ENCODE measurements at places on chromosomes 12 and 14.

GRCh38 chr14:96038920-96039632 is at the start of gene C14orf132:
TSS of gene C14orf132 (plus strand) at chr14:96039362. CDS start at chr14:96039501, 139 bp downstream.
- peak; percentile 11 for DNase-seq

DNA sequence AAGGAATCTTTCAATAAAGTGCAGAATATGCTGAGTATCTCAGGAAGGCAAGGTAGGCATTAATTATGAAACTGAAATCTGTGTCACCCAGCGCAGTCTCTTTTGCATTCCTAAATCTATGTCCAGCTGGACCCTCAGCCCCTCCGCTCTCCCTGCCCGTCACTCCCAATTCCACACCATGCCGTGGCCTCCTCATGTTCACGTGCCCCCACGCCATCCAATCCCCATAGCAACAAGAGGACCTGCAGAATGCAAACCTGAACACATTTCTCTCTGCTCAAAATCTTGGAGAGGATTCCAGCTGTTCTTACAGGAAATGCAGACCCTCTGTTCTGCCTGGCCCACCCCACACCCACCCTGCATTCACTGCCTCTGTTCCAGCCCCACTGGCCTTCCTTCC is 35.3 kb downstream of the KDM2B start:
- no peak for DNase-seq

GRCh38 chr12:118188690-118189371 is 52.9 kb downstream of the PEBP1 start:
- DNase-seq = no peak

DNA sequence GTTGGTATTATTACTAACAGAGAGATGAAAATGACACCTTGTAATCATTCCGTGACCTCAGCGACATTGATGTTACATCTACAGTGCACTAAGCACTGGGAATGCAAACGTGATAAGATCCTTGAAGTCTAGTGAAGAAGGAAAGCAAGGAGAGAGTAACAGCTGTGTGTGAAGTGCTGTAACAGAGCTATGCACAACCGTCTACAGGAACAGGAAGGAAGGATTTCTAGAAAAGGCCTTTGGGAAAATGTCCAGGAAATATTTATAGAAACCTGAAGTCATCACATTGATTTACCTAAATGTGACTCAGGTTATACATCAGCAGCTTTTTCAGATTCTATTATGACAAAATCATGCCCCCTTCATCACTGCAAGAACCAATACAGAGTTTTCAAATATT is 304.2 kb upstream of the AMIGO2 start:
- no peak for DNase-seq

DNA sequence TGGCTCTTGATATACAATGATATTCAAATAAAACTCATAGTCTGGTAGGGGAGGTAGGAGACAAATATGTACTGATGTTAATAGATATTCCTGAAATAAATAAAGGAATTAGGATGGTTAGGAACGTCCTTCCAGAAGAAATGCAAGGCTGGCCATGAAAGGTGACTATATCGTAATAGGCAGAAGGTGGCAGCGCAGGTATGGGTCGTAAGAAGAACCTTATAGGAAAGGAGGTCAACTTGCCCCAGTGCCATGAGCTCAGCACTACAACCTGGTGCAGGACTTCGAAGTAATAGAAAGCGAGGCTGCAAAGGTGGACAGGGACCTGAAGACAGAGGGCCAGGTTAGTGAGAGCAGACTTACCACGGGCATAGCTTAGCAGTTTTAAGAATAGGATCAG is 55.3 kb upstream of the FGD4 start:
- no peak for DNase-seq

DNA sequence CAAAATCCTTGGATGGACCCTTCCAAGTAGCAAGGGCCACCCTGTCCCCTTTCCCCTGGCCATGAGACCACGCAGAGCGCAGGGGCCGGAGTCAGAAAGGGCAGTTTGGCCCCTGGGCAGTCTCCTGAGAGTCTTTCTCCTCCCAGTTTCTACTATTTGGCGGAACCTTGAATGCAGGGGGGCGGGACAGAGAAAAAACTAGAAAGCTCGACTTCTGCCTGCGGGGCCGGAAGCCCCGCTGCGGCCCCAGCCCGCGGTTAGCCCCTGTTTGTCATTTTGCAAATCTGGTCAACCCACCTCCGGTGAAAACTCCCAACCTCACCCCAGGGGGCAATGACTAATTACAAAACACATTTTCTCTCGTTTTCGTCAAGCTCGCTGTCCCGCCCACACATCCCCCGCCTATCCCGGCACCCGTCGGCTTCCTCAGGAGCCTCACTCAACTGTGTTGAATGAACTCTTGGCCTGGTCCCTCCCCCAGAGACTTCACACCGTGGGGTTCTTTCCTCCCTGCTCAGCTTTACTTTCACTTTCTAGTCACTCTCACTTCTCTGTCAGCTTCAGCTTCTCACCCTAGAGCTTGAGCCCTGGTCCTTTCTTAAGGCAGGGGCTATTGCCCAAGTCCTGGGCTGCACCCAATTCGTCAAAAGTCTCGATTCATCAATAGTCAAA is 66.7 kb downstream of the IRF2BPL start:
- DNase-seq = peak; percentile 99

DNA sequence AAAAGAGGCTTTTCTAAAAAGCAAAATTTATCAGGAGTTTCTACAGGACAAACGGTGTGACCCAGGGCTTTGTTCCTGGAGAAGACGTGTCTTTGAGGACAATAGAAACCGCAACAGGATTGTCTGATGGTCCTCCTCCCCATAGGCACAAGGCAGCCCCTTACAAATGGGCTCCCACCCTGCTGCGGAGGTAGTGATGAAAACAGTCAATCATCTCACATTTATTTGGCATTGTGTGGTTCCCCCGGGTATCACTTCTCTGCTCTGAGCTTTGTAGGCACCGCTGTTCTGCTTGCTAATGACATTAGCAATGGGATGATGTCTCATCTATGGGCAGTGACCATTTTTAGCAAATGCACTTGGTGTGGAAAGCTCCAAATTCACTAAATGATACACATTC is 155.5 kb upstream of the TMPO start:
- no peak for DNase-seq

Measured in GM12865 (cell line).